ENCODE measurements at places on chromosomes 7 and 10.

DNA sequence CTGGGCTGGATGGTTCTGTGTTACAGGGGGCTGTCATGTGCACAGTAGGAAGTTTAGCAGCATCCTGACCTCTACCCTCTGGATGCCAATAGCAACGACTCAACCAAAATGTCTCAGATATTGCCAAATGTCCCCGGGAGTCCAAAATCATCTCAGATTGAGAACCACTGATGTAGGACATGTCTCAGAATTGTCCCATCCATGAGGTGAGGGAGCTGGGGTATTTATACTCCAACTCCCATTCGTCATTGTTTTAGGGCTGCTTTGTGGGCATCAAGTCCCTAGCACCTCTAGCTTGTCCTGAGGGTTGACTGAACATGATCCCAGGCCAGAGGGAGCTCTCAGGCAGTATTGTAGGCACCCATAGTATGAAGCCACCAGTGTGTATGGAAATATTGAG is 25.2 kb upstream of the COMTD1 start:
- H3K4me3 ChIP-seq = no peak overlapping the region
- H3K27ac ChIP-seq = no peak overlapping the region
- no peaks in the 10 kb centered on the region for H3K4me1 ChIP-seq
- no peaks in the 10 kb centered on the region for H3K27me3 ChIP-seq

DNA sequence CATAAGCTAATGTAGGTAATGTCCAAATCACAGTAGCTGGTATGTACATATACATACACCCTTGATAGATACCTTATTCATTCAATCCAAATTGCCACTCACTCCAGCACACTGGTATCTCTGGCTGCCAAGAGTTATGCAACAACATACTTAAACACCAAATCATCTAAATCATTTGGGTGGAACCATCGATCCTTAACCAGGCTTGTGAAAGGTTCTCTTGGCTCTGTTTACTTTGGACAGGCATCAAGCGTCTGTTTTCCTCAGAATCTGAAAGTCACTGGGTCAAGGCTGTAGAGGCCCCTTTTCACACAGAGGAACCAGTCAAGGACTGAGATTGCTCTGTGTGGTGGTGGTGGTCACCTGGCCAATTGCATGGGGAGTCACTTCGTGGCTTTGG is 24.6 kb downstream of the JAZF1 start:
- no peak overlapping the region for H3K27ac ChIP-seq
- no peak overlapping the region for H3K4me3 ChIP-seq
- H3K4me1 ChIP-seq = peaks cover 37% of the 10 kb centered on the region
- DNase-seq = no peak
- H3K27me3 ChIP-seq = no peaks in the 10 kb centered on the region
- H3K36me3 ChIP-seq = no peaks in the 10 kb centered on the region

DNA sequence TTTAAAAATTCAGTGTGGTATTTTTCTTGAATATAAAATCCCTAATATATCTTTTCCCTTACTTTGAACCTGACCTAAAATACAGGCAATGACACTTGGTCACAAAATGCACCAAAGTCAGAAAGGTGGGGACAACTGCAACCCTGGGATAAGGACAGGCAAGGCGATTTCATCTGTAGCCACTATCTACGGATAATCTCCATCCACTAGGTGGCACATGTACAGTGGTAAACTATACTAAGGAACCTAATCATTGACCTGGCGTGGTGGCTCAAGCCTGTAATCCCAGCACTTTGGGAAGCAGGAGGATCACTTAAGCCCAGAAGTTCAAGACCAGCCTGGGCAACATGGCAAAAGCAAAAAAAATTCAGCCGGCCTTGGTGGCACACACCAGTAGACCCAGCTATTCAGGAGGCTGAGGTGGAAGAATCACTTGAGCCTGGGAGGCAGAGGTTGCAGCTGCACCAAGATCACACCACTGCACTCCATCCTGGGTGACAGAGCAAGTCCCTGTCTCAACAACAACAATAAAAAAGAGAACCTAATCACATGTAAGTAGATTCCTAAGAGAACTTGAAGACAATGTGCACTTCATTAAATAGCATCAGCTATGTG is 98.9 kb downstream of the KMT2C start:
- H3K4me1 ChIP-seq = no peaks in the 10 kb centered on the region
- no peaks in the 10 kb centered on the region for H3K36me3 ChIP-seq
- no peak overlapping the region for H3K27ac ChIP-seq
- no peak overlapping the region for H3K4me3 ChIP-seq

GRCh38 chr7:41774966-41775365 is 72.1 kb upstream of the INHBA start:
- no peak overlapping the region for H3K27ac ChIP-seq
- H3K4me3 ChIP-seq = no peak overlapping the region
- no peaks in the 10 kb centered on the region for H3K27me3 ChIP-seq
- no peak for DNase-seq
- H3K4me1 ChIP-seq = no peaks in the 10 kb centered on the region

- H3K27ac ChIP-seq = no peak overlapping the region
- no peak for DNase-seq
- no peaks in the 10 kb centered on the region for H3K4me1 ChIP-seq
These were observed 252.5 kb downstream of the SLC25A13 start for GRCh38 chr7:96069401-96069800.

GRCh38 chr10:62050346-62050892 is 148.9 kb downstream of the ARID5B start:
- peak overlapping the region; percentile 82 for H3K4me3 ChIP-seq
- H3K4me1 ChIP-seq = no peaks in the 10 kb centered on the region
- DNase-seq = no peak
- peak overlapping the region; percentile 98 for H3K27ac ChIP-seq
- no peaks in the 10 kb centered on the region for H3K27me3 ChIP-seq
- peaks cover 33% of the 10 kb centered on the region for H3K36me3 ChIP-seq

DNA sequence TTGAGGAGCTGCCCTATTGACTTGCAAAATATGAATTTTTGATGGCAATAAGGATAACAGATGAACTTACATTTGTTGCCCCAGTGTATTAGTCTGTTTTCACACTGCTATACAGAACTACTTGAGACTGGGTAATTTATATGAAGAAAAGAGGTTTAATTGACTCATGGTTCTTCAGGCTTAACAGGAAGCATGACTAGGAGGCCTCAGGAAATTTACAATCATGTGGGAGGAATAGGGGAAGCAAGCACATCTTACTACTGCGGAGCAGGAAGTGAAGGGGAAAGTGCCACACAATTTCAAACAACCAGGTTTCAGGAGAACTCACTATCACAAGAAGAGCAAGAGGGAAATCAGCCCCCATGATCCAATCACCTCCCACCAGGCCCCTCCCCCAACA is 57.9 kb downstream of the ZNF22 start:
- H3K4me1 ChIP-seq = no peaks in the 10 kb centered on the region
- no peak overlapping the region for H3K4me3 ChIP-seq

- H3K27me3 ChIP-seq = peaks cover 14% of the 10 kb centered on the region
- no peaks in the 10 kb centered on the region for H3K4me1 ChIP-seq
- H3K4me3 ChIP-seq = no peak overlapping the region
- H3K27ac ChIP-seq = no peak overlapping the region
- DNase-seq = no peak
These were observed 2.7 kb downstream of the FAM131B start for GRCh38 chr7:143359771-143360353.

DNA sequence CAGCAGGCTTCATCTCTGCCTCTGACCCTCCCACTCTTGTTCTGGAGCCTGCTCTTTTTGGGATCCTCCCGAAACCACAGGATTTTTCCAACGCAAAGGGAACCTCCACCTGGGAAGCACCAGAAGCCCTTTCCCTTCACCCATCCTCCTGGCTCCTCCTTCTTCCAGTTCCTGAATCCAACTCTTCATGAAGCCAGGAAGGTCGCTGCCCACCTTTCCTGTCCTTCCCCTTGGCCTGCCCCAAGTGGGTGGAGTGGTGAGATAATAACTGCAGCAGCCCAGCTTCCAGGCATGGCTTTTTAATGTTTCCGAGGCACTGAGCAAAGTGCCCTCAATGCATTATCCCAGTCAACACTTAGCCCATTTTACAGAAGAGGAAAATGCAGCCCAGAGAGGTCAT is 70.8 kb upstream of the EEPD1 start:
- H3K36me3 ChIP-seq = no peaks in the 10 kb centered on the region
- no peak overlapping the region for H3K4me3 ChIP-seq
- no peaks in the 10 kb centered on the region for H3K27me3 ChIP-seq
- no peaks in the 10 kb centered on the region for H3K4me1 ChIP-seq

- H3K27ac ChIP-seq = no peak overlapping the region
- H3K4me1 ChIP-seq = no peaks in the 10 kb centered on the region
- no peaks in the 10 kb centered on the region for H3K36me3 ChIP-seq
- no peak for DNase-seq
- H3K4me3 ChIP-seq = no peak overlapping the region
- peaks cover 79% of the 10 kb centered on the region for H3K27me3 ChIP-seq
These were observed 1.1 kb upstream of the HOXA13 start for GRCh38 chr7:27200761-27201579.

GRCh38 chr10:4586776-4587175 is 239.2 kb upstream of the AKR1E2 start:
- H3K4me3 ChIP-seq = no peak overlapping the region
- no peak overlapping the region for H3K27ac ChIP-seq
- H3K27me3 ChIP-seq = no peaks in the 10 kb centered on the region
- DNase-seq = no peak

DNA sequence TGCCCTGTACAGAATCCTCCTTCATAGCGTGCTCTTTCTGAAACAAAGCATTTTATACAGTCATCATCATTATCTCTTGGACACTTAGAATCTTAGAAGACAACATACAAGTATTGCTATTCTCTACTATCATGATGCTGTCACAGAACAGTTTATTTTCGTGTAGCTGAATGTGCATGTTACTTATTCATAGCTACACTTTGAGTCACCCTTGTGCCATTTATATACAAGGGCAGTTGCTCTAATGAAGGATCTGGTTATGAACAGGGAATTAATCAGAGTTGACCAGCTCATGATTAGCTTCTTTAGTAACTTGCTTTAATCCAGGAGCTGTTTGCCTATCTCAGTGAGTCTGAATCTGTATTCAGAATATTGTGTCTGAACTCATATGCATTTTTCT is 11.2 kb downstream of the CASP2 start:
- no peak overlapping the region for H3K4me3 ChIP-seq
- H3K27me3 ChIP-seq = no peaks in the 10 kb centered on the region
- H3K4me1 ChIP-seq = no peaks in the 10 kb centered on the region
- peak overlapping the region; percentile 4 for H3K27ac ChIP-seq
- no peak for DNase-seq
- H3K36me3 ChIP-seq = peaks cover 91% of the 10 kb centered on the region

- H3K27me3 ChIP-seq = no peaks in the 10 kb centered on the region
- no peak overlapping the region for H3K4me3 ChIP-seq
- no peak overlapping the region for H3K27ac ChIP-seq
These were observed 10.1 kb downstream of the PAPOLB start for GRCh38 chr7:4851459-4852422.

Data from right atrium auricular region (tissue), 2 donors.